ENCODE measurements at places on chromosomes 7 and 10.

DNA sequence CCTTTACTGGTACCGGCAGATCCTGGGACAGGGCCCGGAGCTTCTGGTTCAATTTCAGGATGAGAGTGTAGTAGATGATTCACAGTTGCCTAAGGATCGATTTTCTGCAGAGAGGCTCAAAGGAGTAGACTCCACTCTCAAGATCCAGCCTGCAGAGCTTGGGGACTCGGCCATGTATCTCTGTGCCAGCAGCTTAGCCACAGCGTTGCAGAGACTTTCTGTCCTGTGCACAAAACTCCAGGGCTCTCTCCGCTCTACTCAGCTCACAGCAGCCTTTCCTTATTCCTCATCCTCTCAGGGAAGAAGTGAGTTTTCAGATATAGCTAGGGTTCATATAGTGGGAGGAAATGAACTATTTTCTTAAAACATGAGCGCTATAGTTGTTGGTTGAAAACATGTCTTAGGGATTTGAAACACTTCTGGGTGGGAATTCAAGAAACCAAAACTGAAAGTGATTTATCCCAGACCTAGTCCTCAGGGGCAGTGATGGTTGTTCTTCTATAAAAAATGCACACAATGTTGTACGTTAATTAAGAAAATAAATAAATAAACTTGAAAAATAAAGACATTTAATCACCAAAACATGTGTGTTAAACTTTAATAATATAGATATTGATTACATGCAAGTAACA lies 150.2 kb upstream of the PRSS58 start:
- DNase-seq, result no peak

DNA sequence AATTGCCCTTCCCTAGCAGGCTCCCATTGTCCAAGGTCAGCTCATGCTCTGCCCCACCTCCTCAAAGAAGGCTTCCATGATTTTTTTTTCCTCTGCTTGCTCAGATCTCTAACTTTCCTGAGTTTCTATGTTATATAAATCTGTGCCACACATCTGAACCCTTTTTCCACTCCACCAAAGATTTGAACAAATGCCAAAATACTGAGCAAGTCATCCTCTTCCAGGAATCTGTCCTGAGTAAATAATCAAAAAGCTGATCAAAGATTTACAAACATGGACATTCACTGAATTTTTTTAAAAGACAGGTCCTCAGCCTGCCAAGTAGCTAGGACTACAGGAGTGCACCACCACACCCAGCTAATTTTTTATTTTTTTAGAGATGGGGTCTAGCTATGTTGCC lies 102.8 kb upstream of the ARID5B start:
- DNase-seq, result no peak

DNA sequence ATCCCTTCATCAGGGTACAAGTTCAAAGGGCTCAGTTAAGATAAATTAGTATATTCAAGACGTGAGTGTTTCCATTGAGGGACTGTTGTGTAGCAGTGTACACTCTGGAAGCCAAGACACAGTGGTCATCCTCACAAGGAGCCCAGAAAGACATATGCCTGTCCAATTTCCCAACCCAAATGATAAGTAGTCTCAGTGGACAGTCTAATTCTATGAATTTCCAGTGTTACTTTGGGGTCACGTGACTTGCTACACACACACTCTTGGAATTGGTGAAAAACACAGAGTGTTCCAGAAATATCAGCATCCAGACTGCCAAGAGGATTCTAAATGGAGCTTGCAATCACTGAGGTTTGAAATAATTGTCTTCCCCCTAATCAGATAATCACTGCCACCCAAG lies 365.1 kb downstream of the WDR11 start:
- no peak for DNase-seq

- DNase-seq, result no peak
These were observed 61.6 kb downstream of the NPSR1 start for GRCh38 chr7:34719636-34720035.

- DNase-seq, result no peak
These were observed 9.5 kb upstream of the KAZALD1 start for GRCh38 chr10:101052285-101052684.

GRCh38 chr7:134153493-134154136 lies 26.5 kb downstream of the LRGUK start:
- no peak for DNase-seq

DNA sequence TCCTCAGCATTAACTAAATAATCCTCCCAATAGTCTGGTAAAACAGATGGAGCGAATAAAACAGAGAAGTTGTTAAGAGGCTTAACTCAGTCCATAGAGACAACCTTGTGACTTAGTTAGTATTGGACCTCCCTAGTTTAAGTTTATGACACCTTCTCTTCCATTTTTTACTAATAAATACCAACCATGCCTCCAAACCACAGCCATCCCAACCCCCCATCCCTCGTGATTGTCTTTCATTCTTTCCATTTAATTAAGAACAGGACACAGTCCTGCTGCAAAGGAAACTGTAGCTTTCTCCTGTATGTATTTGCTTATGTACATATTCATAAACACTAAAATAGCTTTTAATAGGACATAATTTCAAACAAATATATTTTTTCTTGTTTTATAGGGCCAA lies 238.2 kb downstream of the SEMA3D start:
- no peak for DNase-seq

DNA sequence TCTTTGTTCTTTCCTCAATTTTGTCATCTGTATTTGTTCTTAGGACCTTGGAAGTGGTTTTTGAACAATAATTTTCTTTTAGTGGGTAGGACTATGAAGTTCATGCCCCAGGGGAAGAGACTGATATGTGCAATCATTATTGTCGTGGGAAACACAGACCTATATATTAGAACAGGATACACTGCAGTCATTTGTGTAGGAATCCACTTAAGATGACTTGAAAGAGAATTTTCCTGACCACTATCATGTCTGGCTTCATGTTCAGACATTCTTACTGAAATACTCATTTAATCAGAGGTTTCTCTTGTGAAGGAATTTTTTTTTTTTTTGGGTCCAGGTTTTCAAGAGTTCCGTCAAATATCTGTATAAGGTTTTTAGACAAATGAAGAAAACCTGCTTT lies 163.6 kb downstream of the SUGCT start:
- no peak for DNase-seq

- DNase-seq, result no peak
These were observed 31.3 kb upstream of the ITGA8 start for GRCh38 chr10:15751046-15751445.

DNA sequence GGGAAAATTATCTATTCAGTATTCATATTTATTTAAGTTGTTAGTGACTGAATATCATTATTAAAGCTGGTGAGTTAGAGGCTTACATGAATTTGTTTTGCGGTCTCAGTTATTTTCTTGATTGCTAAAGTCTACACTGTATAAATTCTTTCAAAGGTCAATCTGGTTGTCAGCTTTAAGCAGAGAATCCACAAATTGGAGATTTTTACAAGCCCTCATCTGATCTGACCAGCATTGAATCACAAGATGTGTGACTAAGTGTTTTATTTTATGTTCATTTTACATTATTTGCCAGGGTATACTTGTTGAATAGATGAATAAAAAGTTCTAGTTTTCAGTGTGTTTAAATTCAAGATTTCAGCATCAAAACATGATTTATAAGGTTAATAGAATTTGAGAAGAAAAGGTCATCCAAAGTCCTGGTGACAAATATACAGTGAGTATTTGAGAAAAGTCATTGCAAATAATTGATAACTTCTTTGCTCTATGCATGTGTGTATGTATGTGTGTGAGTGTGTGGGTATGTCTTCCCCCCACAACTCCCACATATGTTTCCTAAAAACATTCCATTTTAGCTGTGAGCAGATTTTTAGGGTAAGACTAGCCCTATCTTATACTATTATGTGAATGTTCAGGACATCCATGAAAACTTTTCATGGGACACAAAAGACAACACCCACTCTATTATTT lies 4.4 kb downstream of the SEMA3A start:
- no peak for DNase-seq

- no peak for DNase-seq
These were observed 65.0 kb downstream of the DNAJC12 start for GRCh38 chr10:67772894-67773511.

DNA sequence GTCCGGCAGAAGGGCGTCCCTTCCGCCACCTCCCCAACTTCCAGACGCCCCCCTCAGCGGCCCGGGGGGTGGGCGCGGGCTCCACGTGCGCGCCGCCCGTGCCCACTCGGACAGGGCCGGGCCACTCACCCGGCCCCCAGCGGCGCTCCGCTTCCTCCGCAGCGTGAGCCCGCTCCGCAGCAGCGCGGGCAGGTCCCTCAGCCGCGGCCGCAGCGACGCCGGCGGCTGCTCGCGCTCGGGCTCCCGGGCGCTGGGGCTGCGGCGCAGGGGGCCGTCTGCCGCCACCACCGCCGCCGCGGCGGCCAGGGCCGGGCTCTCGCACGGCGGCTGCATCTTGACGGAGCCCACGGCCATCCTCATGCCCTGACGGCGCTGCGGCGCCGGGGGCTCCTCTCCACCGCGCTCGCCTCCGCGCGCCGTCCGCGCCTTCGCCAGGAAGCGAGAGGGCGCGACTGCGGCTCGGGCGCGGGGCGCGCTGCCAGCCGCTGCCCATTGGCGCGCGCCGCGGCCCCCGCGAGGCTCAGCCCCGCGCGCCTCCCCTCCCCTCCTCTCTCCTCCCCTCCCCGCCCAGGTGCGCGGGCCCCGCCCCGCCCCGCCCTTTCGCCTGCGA lies at the start of gene RAPGEF5:
Gene RAPGEF5, minus strand, starts transcription at position 454 of the 610 bp plus-strand sequence. Its CDS starts 94 bp downstream, at position 360.
- no peak for DNase-seq

DNA sequence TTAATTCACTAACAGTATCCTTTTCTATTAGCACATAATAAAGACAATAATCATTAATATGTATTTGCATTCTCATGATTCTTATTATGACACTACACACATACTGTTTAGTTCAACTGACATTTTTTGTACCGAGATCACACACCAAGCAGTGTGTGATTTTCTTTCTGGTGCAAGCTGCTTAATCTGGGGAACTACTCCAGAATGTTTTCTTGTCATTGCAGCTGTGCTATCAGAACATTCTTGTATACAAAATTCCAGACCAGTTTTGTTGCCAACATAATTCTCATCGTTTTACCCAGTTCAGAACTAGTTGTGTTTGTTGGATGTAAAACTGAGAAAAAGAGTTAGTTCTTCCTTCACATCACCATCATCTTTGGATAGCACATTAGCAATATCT lies 37.4 kb downstream of the VKORC1L1 start:
- DNase-seq, result no peak

- DNase-seq, result no peak
These were observed 651.5 kb downstream of the LRMDA start for GRCh38 chr10:76082956-76083355.

GRCh38 chr7:111647881-111648280 lies 85.6 kb upstream of the IMMP2L start:
- DNase-seq, result no peak

DNA sequence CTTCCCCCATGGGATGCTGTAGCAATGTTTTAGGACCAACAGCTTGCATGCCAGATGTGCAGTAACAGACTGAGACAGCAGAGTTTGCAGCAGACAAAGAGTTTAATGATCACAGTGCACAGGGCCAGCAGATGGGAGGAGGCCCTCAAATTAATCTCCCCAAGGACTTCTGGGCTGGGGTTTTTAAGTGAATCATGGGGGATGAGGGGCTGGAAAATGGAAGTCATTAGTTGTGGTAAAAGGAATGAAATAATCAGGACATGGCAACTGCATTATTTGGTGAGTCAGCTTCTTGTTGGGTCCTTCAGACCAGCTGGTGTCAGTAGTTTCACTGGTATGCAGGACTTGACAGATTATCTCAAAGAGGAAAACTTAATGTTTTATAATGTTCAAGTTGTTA lies 12.6 kb upstream of the NRBF2 start:
- DNase-seq, result no peak

DNA sequence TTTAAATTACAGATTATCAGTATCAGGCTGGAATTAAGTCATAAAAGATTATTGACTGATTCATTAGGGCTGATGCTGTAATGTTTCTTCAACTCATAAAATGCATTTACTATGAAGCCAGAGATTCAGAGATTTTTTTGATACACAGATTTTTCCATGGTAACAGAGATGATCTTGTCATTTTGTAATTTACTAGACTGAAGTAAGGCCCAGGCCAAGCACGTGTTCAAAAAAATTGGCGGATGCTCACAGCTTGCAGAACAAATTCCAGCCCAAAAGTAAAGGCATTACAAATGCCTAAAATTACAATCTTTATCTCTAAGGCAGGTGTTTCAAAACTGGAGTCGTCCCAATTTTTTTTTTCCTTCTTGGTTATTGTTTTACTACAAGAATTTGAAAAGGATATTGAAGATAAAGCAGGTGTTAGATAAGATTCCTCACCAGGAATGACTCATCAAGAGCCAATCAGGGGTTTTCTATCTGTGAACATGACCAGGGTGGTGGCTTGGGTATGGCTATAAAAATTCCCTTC lies 78.4 kb upstream of the MEOX2 start:
- no peak for DNase-seq

GRCh38 chr10:62047960-62048383 lies 146.5 kb downstream of the ARID5B start:
- DNase-seq, result no peak
